ENCODE measurements at places on chromosomes 6 and 20.
A peak's percentile ranks its signal among the peaks of the same experiment; 100 is the strongest.

- DNase-seq: no peak
These were observed 8.0 kb downstream of the TRIM10 start for GRCh38 chr6:30152910-30153610.

GRCh38 chr6:4773181-4773580 is 3.0 kb upstream of the CDYL start:
- DNase-seq: no peak

GRCh38 chr6:40352527-40353170 is 234.5 kb downstream of the LRFN2 start:
- DNase-seq: no peak

DNA sequence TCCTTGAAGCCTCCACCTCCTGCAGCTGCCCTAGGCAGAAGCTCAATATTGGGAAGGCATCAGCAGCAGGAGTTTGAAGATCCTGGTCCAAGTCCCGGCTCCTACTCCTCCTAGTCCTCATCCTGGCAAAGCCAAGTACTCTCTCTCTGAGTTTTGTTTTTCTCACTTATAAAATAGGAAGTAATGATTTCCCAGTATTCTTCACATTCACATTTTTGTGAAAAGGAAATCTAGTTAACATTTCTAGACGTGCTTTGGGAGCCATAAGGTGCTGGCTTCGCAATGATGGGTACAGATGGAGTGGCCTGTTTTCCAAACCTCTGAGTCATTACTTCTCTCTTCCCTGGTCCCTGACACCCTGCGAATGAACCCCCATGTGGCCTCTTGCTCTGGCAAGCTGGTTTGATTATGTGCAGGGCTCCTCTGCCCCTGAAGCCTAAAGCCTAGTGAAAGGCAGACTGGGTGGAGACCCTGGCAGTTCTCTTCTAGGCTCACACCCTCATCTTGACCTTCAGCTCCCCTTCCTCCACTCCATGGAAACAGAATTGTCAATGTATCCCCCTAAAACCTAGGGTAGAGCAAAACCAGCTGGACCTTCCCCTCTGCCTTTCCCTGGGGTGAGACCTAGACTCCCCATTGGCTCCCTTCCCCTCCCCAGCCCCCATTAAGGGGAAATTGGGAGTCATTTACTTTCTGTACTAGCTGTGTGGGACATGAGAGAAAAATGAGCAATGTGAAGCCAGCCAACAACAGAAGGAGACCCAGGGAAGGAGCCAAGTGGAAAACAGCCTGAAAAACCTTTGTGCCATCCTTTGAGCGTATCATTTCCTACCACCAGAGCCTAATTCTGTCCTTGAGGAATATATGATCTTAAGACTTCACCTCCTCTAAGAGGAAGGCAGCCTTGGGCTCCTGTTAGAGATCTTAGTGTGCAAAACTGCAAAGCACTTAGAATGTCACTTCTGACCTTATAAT is 158.4 kb downstream of the UST start:
- no peak for DNase-seq

GRCh38 chr6:32056254-32056653 is 18.0 kb downstream of the CYP21A2 start:
- no peak for DNase-seq

DNA sequence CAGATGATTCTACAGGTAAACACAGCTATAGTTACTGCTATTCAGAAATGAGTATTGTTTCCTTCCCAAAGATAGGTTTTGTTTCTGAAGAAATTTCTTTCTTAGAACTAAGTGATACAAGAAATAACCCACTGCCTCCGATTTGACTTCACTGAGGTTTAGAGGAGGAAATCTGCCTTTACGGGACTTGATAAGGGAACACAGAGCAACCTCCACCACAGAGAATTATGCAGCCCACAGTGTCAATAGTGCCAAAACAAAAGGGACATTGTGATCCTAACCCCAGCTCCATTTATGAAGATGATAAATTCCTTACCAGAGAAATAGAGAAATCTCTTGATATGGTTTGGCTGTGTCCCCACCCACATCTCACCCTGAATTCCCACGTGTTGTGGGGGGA is 164.6 kb downstream of the ZNF217 start:
- DNase-seq: no peak

- no peak for DNase-seq
These were observed 47.7 kb upstream of the CST5 start for GRCh38 chr20:23926944-23927872.

DNA sequence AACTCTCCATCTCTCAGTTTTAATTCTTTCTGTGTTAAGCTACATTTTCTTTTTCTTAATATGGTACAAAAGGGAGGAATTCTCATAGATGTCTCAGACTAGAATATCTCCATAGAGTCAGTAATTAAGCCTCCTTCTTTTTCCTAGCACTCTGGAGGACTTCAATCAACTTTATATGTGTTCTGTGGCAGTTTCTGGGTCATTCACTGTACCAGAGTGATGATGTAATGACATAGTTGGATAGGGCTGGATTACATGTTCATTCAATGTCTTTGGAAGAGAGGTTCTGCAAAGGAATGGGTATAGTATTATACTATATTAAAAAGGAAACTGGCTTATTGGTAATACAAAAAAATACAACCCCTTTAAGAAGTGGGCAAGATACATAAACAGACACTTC is 318.3 kb upstream of the OPRM1 start:
- no peak for DNase-seq

- DNase-seq: no peak
These were observed 34.0 kb downstream of the NUDT3 start for GRCh38 chr6:34358389-34358905.

DNA sequence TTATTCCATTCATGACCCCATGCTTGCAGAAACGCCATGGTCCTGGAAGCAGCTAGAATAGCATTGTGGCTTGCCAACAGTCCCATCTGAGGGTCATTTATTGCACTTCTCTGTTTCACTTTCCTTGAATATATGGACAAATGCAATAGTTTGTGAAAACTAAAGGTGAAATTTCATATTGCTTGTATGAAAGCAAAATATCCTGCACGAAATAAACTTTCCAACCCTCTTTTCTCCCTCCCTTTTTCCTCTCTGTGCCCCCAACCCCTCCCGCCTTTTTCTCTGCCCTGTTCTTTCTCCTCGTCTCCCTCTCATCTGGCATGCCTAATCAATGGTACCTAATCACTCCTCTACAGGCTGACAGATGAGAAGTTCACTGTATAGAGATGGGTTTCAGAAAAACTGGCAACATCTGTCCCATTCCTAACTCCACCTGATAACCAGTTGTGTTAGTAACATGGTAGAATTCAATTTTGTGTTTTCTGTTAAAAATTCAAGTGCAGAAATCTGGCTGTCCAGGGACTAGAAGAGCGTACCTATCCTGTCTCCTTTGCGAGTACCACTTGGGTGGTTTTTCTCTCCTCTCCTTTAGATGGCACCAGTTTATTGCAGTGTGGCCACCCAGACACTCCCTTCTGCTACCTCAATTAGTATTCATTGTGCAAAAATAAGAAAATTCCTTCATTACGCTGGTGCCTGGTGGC is 198.6 kb downstream of the FOXA2 start:
- DNase-seq: no peak

GRCh38 chr20:17616480-17617211 is 46.8 kb downstream of the DSTN start:
- DNase-seq: peak; percentile 14

DNA sequence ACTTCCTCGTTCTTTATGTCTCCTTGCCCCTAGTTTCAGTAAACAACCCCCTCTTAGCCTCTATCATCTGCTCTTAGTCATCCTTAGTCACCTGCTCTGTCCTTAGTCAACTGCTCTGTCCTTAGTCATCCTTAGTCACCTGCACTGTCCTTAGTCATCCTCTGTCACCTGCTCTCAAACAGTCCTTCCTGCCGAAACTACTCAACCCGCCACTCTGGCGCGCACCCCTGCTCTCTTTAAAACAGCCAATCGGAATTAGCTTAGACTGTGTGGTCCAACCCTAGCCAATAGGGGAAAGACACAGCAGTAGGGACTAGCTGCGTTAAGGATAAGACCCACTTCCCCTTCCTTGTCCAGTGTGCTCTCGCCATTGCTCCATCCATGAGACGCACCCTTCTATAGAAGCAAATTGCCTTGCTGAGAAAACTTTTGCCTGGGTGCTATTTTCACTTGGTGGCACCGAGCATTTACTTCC is 73.9 kb downstream of the BACH2 start:
- peak; percentile 65 for DNase-seq

GRCh38 chr6:36786055-36786675 is 53.1 kb downstream of the CPNE5 start:
- DNase-seq: no peak

DNA sequence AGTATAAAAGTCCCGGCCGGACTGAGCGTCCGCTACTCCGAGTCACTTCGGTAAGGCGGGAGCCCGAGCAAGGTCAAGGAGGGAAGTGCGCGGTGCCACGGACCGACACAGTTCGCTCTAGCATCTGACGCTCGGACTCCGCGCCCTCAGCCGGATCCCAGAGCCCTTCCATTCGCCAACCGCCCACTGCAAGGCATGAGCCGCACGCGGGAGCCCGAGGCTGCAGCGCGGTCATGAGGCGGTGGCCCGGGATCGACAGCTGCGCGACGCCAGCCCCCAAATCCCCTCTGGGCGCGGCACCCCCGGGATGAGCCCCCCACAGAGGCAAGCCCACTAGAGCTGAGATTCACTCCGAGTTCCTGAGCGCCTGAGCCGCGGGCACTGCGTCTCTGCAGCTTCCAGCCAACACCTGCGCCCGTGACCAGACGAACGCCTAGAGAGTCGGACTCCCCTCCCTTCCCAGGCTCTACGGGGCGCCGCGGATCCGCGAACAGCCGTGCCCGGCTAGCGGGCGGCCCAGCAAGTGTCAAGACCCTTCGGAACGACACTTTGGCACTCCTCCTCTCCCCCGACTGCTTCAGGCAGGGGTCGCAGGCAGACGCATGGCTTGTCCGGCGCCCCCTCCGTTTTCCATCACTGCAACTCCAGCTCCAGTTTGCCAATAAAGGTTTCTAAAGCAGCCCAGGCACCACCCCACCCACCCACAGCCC is 725 bp upstream of the ISM1 start:
- DNase-seq: peak; percentile 26

DNA sequence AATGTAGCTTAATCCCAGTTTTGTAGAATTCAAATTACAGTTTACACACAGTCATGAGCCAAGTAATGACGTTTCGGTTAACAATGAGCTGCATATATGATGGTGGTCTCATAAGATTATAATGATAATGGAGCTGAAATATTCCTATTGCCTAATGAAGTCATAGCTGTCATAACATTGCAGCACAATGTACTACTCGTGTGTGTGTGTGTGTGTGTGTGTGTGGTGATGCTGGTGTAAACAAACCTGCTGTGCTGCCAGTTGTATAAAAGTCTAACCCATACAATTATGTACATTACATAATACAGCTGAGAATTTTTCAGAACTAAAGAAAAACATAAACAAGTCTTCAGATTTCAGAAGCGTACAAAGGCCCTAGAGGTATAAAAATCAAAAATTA is 66.7 kb upstream of the ARID1B start:
- no peak for DNase-seq

- DNase-seq: no peak
These were observed 30.8 kb downstream of the COL9A1 start for GRCh38 chr6:70272071-70272470.

DNA sequence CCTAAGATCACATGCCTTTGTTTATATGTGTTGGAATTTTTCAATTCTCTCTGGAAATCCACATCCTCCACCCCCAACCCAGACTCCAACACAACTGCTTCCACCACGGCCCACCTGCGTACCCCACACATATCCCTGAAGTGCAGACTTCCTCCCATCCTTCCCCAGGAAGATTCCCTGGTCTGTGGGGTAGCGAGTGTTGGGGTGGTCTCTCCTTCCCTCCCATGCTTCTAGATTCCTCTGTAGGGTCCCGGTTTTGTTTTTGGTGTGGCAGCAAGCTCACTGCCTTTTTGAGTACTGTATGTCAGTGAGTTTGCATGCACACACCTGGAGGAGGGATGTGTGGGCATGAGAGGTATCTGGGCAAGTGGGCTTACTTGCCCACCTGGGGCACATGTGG is 127.6 kb downstream of the MRPL14 start:
- DNase-seq: no peak

DNA sequence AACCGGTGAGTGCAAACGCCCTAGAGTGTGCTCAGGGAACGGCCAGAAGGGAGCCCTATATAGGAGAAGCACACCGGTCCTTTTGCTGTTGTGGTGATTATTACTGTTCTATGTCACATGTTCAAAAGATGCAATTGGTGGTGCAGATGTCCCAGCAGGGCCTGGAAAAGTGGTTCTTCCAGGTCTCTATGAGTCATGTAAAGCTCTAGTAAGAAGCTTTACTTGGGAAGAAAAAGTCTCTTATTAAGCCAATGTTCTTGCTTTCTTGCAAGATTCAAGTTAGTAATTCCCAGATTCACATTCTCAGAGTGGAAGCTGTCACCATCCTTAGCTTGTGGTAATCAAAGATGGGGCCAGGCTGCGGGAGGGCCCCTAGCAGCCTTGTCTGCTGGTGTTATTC is 23.3 kb downstream of the EDN3 start:
- DNase-seq: no peak

GRCh38 chr6:115358616-115359015 is 702.1 kb downstream of the FRK start:
- no peak for DNase-seq

DNA sequence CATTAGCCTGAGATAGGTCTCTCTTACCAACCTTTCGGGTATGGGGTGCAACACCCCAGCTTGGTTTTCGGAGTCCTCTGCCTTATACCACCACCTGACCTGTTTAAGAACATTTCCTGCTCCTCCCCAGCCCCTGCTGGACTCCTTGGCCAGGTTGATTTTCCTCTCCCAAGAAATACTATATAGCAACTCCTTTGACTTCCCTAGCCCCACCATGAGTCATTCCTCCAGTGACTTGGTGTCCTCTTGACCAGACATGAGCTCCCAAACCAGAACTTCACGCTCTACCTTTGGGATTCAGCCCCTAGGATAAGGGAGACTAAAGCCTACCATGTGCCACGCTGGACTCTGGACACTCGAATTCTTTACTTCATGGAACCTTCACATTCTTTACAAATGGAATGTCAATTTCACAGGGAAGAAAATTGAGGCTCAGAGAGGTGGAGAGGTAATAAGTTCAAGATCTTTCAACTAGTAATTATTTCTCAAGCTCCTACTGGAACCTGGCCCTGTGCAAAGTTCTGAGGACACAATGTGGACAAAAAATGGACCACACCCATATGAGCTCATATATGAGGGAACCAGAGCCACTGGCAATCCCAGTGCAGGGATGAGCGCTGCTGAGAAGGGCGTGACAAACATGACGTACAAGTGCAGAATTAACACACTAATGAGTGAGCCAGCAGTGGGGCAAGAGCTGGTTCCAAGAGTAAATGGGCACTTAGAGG is 48.2 kb downstream of the SIRPA start:
- DNase-seq: no peak
